ENCODE measurements at places on chromosomes 3 and 15. TPM values are rescaled to one million over a fixed set of nuclear protein-coding genes. Genes with fewer than 3 reads are reported as not detected.

IL12A gene
- 0.54 TPM for polyA plus RNA-seq

SLC35G2 gene
- polyA plus RNA-seq = 1.1 TPM

DPH6 gene
- polyA plus RNA-seq = 10.8 TPM

A4GNT gene
- polyA plus RNA-seq = not detected

ITIH1 gene
- polyA plus RNA-seq = not detected

PFN2 gene
- 134 TPM for polyA plus RNA-seq

MITF gene
- 0.51 TPM for polyA plus RNA-seq

KBTBD13 gene
- not detected for polyA plus RNA-seq

SOX2 gene
- 0.09 TPM for polyA plus RNA-seq

GABRB3 gene
- 0.43 TPM for polyA plus RNA-seq

ITIH3 gene
- not detected for polyA plus RNA-seq

CD200 gene
- polyA plus RNA-seq = 0.12 TPM

XCR1 gene
- not detected for polyA plus RNA-seq

DNA sequence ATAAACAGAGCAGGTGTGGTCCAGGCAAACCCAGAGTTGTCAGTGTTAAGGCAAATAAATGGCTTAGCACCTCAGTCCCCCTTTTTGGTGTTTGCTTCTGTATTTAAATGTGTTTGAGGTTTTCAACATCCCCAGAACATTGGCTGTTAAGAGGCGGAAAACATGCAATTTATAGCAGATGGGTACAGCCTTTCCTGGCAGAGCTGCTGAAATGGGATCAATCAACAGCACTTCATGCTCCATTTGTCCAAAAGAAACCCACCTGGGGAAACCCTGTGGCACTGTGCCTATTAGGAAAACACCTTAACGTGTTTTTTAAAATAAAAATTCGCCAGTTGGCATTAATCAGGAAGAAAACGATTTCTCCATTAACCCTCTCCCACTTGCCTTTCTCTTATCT, 135.4 kb downstream of the MCTP2 start:
- no peak for DNase-seq

DNA sequence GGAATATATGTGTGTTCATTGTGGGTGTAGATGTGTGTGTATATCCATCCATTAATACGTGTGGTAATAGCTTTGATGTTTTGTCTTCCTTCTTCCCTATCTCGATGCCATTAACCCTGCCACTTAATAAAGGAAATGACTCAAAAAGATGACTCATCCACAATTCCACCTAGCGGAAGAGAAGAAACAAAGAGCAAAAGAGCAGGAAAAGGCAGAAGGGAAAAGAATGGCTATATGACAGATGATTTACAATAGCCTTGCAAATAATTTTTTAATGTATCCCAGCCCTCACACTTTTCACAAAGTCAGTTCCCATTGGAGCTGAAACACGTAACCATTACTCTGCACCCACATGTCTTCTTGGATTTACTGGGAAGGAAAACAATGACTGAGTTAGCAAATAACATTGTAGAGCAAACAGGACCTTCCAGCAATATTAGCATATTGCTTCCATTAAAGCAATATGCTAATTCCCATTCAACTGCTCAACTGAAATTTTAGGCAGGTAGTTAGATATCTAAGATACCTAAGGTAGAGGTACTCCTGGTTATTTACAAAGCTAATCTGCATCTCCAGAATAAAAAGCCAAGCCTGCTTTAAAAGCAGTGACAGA, 197.2 kb downstream of the KCNAB1 start:
- peak; percentile 90 for DNase-seq

DNA sequence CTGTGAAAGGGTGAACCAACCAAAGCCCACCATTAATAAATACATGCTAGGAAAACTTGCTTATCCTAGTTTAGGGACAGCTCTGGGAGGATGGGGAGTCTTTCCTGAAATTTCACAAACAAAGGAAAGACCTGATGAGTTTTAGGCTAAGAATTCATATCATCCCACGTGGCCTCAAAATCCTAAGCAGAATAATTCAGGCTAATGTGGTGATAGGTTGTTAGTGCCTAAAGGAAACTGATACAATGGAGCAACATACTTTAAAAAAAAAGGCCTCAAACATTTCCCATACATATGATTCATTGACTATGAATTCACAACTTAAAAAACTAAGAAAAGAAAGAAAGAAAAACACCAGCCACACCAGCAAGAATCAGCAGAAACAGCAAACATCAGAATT, 126.9 kb upstream of the CNTN4 start:
- DNase-seq = peak; percentile 24

GRCh38 chr15:51367322-51367976, 26.0 kb downstream of the GLDN start:
- no peak for DNase-seq

GRCh38 chr3:57393977-57394376, 101.5 kb upstream of the ASB14 start:
- DNase-seq = no peak

DNA sequence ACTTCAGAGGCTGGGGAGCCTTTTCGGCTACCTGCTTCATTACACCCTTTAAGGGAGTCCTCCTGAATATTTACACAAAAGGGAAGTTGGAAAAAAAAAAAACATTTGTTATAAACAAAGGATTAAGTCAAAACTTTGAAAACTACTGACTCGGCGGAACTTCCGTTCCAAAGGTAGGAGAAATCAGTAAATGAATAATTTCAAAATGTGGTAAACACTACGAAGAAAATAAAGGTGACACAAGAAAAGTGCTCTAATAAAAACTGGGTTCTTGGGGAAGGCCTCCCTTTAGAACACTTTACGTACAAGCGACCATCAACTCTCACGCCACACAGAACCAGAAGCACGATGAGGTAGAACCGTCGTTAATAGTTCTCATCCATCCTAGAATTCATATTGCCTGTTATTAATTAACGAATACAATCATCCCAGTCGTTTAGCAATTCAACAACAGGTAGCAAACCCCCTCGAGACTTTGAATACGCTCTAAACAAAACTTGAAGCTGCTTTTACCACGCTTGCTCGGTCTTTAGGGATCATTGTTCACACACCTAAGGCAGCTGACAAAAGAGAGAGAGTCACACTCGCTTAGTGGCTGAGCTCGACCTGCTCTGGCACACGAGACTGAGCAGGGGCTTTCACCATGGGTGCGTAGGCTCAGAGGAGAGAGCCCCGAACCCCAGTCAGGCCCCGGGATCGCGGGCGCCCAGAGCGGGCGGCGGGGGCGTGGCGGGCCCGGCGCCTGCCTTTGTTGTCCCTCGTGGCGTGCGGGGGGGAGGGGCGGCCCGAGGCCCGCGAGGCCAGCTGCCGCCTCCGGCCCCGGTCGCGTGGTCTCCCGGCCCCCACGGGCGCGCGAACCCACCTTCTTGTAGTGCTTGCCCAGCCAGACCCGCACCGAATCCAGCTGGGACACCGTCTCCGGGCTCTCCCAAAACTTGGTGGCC, 680 bp downstream of the SMARCC1 start:
- no peak for DNase-seq

DNA sequence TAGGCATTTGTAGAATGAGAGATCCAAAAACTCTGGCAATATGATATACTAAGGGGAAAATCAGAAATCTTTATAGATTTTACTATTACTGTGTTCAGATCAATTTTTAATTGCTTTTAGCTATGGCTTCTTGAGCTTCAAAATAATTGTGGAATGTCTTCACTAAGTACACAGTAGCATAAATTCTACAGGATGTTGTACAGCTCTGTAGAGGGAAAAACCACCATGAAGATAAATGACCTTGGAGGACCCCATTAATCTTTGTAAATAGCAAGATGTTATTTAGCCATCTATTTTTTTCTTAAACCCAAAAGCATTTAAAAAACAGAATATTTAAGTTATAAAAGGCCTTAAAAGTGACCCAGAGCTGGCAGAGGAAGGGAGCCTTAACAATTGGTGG, 43.9 kb upstream of the FNDC3B start:
- DNase-seq = no peak

DNA sequence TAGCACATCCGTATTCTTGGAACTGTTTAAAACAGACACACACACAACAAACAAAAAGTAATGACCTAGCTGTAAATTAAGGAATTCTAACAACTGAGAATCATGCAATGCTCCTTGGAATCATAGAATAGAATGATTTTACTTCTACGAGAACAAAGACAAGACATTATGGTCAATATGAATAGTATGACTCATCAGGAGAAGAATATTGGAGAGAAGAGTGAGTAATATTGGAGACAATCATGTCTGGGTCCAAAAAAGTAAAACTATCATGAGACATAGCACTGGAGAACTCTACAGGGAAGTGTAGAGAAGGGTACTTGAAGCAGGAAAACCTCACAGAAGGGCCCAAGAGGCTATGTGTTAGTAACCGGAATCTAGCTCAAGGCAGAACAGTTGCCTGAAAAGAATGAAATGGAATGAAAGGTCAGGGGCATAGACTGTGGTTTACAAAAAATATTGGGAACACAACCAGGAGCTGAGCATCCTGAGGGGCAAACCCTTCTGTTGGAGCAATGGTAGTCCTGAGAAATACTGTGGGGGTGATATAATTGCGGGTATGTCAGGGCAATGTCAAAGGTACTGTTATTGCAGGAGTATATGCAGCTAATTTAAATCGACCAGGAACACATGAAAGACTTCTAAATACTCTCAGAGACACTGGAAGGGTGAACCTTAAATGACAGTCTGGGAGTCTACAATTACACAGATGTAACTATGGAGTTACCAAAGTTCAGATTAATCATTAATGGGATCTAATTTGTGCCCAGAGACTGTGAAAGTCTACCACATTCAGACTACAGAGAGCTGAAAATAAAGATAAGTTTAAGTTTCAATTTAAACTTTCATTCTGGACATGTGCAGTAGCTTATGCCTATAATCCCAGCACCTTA, 201.2 kb downstream of the BCHE start:
- DNase-seq = no peak

DNA sequence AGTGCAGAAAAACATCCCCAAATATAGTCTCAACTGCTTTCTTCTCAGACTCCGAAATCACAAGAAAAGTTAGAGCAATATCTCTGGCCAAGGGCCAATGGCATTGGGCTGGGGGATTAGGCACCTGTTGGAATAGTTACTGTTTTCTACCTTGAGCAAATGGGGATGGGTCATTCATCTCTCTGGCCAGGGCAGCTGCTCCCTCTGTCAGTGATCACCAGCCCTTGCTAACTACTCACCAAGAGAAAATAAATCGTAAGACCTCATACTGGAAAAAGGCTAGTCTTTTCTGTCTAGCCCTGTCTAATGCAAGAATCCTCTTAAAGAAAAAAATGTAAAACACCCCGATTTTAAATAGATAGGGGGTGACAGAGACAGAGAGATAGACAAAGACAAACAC, 10.9 kb downstream of the CERS3 start:
- no peak for DNase-seq

DNA sequence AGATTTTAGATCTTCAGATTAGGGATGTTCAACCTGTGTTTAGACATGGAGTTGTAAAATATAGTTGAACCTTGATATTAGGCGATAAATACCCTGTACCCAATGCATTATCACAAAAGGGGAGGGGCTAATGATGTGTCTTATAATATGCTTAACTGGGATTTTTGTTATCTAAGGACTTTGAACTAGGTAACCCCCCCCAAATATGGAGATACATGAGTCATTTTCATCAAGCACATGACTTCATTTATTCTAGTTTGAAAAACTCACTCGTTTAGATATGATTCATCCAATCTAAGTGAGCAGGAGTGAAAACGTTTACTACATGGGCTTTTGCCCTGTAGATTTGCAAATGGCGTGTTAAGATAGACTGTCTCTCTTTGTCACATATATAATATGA, 212.4 kb downstream of the IL5RA start:
- DNase-seq = no peak

DNA sequence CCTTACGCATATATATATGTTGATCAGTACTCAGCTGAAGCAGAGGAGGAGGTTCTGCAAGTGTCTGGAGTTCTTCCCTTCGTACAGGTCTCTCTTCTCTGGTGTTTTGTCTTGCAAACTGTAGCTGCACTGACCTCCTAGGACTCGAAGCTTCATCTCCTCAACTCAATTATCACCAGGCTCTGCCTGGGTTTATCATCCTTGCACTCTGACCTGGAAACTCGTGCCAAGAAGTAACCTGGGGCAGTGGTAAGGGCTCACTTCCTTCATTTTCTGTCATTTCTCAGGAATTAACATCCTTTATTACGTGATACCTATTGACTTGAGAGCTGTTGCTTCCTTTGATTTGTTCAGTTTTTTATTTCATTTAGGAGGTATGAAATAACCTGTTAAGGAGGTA, 14.4 kb downstream of the REC114 start:
- no peak for DNase-seq

DNA sequence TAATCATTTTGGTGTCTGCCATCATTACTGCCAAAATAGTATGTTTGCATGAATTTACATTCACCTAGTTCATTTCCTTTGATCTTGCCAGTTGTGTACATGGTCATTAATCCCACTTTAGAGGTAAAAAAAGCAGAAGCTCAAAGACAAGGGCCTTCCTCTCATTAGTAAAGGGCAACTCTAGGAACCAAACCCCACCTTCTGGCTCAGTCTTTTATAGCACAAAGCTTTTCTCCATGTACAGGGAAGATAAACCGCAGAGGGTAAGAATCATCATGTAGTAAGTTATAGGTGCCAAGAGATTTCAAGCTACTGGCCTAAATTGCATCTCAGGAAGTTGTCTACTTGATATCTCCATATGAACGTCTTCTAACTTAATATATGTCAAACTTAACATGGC, 19.3 kb upstream of the SPG21 start:
- DNase-seq = no peak

DNA sequence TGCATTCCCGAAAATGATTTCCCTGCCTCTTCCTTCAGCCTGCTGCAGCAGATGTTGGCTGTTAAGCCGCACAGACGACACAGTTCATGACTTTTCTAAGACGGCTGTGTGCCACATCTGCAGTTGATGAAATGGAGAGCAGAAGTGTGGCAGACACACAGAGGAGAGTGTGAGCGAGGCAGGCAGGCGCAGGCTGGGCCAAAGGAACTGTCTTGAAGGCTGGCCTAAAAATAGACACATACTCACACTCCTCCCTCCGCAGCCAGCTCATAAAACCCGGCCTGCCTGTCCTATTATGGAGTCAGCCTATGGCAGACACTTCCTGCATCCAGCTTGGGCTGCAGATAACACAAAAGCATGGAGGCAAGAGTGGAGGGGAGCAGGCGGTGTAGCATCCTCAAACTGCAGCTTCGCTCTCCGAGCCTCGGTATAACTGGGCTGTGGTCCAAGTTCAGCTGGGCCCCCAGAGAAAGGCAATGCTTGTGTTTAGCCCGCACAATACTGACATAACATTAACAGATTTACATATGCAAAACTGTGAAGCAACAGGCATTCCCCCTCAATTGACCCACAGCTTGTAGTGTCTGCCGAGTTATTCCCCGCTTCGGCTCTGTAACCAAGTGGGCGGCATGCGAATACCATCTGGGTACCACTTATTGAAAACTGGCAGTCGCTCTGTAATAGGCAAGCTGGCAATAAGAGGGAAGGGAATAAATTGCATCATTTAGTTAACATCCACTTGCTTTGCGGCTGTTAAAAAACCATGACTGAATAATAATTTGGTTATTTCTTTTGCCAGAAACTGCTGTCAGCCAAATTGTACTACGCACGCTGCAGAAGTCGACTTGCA, 40.8 kb downstream of the FOXP1 start:
- DNase-seq = peak; percentile 71

DNA sequence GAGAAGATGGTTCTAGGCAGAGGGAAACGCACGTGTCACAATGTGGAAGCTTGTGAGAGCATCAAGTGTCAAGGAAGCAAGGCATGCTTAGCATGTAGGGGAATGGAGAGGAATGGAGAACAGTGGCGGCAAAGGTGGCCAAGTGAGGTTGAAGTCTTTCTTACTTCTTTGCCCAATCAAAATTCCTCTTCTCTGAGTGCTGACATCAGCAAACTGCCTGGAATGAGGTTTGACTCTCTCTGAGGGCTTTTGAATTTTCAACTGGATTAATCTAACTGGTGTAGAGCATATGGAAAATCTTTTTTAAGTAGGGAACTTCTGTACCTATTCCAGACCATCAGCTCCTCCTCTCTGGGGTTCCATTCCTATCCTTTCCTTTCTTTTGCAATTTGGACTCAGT, 61.9 kb upstream of the BNC1 start:
- no peak for DNase-seq

All from foreskin keratinocyte (primary cell).